NCI-H1417 treated with DMSO at 0.1 percent for 48 hours (cell line): ENCODE measurements at places on chromosomes 6 and 20.

GRCh38 chr6:10451828-10452509 lies 37.1 kb upstream of the TFAP2A start:
- DNase-seq = no peak

DNA sequence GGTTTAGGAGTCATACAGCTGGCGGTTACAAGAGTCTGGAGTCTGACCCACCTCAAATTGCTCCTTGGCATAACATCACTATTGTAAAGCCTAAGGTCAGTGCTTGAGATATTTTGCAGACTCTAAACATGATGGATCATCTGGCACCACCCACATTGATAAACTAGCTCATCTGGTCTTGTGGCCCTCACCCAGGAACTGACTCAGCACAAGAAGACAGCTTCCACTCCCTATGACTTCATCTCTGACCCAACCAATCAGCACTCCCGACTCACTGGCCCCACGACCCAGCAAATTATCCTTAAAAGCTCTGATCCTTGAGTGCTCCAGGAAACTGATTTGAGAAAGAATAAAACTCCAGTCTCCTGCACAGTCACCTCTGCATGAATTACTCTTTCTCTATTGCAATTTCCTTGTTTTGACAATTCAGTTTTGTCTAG lies 115.9 kb downstream of the CD24 start:
- no peak for DNase-seq

DNA sequence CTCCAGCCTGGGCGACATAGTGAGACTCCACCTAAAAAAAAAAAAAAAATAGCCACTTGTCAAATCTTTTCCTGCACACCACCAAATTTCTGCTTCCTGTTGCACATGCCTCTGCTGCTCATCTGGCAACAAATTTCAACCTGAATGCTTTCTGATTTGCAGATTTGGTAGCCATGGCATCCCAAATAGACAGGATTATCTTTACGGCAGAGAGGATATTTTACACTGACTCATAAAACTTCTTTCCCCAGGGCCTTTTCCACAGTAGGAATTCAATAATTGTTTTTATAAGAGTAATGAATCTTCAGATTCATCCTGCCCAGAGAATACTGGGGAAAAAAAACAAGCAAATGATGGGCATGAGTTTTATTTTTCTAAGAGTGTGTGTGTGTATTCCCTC lies 264.6 kb downstream of the FRK start:
- no peak for DNase-seq

DNA sequence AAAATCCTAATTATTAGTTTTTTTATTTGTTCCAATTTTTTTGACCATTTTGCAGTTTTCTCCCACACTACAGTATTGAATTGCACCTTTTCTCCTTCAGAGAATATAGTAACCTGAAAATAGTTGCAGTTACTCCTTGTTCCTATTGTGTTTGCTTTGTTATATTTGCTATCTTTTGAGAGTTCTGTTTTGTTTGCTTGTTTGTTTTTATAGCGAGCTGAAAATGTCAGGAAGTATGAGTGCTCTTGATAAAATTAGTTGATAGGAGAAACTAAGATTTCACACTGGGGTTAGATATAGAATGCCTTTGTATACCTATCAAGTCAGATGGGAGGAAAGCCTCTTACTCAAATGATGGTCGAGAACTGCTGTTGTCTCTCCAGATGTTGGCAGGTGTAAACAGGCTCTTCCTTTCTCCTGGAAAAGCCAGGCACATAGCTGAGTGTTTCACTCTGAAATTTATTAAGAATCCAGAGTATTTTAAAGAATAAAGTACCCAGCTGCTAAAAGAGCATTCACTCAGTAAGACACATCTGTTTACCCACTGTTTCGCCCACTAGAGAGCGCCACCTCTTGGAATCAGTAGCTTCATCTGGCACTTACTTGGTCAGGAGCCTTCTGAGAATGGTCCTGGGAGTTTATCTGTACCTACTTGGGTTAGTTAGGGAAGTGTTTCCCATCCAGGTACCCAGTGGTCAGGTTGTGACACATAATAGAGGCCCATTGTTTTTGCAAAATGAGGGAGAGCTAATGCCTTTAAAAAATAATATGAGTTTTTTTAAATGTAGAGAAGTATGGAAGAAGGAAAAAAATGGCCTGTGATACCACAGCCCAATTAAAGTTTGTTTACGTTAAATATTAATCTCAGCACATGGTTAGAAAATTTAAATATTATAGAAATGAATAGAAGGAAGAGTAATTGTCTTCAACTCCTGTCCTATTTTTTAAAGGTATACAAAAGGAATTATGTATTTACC lies 11.2 kb downstream of the NT5DC1 start:
- no peak for DNase-seq

- no peak for DNase-seq
Measured at GRCh38 chr20:1105599-1106194, 12.7 kb upstream of the PSMF1 start.

DNA sequence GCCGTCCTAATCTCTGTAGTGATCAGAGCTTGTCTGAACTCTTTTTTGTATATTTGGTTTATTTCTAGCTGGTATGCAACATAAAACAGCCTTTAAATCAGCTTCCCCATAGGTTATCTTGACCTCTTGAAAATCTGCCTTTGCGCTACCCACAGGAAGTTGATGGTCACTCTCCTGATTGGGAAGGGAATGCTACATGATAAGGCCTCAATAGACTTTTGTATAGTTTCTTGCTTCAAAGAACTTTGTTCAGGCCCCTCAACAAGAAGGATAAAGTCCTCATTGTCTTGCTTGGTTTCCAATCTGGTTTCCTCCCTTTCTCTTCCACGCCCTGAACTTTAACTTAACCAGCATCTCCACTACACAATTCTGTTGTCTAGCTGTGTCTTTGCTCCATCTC lies 95.4 kb upstream of the TENT5A start:
- no peak for DNase-seq

DNA sequence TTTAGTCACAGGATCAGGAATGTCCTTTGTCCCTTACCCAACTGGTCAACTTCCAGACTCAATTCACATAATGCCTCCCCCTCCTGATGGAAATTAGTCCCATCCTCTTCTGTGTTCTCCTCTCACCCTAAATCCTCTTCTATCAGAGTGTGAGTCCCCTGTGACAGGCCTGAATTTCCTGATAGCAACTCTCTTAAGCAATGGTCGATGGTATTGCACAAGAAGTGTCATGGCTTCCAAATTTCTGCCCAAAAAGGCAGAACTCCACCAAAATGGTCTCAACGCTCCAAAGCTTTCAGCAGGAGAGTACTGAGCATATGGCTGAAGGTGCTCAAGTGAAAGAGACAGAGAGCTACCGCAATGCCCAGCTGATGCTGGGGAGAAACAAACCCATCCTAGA lies 2.4 kb downstream of the PREP start:
- no peak for DNase-seq

DNA sequence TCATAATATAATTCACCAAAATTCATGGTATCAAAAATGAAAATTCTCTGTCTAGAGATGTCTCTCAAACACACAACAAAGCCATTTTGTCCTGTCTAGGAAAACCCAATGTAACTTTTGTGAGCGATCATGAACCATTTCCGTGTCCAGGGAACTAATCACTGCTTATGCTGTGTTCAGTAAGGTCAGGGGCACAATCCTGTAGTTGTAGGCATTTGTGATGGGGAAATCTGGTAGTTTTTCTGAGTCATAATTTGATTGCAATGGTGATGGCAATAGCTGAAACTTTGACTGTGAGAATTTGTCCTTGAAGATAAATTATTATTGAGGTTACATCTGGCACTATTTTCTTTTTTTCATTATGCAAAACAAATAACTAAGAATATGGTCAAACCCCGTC lies 21.0 kb upstream of the GCLC start:
- DNase-seq = no peak

GRCh38 chr6:156065849-156066248 lies 610.2 kb upstream of the NOX3 start:
- DNase-seq = no peak

DNA sequence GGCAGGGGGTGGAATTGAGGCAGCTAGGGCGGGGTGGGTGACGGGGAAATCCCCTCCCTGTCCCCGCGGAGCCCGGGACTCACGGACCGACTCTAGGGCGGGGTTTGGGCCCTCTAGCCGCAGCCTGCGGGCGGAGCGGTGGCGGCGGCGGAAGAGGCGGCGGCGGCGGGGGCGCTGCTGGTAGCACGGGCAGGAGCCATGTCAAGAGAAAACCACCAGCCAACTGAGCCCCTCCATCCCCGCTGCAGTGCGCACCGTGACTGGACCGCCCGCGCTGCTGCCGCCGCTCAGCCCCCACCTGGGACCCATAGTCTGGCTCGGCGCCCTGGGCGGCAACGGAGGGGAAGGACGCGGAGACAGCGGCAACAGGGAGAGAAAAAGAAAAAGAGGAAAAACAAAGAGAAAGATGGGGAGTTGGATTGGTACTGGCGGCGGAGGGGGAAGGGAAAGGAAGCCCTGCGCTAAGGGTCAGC lies 1.2 kb upstream of the C6orf62 start:
- DNase-seq = no peak

DNA sequence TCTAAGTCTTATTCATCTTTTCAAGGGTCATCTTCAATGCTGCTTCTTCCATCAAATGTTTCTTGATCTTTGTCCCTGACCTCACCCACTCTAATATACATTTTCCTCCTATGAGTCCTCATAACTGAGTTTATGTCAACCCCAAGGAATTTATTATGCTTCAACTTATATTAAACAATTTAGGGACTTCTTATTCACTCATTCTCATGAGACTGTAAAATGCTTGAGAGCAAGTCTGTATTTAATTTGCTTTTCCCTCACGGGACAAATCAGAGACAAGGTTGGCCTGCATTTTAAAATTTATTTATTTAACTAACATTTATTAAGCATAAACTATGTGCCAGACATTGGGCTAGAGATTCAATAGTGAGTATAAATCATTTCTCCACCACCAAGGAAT lies 312.0 kb upstream of the NT5E start:
- no peak for DNase-seq

DNA sequence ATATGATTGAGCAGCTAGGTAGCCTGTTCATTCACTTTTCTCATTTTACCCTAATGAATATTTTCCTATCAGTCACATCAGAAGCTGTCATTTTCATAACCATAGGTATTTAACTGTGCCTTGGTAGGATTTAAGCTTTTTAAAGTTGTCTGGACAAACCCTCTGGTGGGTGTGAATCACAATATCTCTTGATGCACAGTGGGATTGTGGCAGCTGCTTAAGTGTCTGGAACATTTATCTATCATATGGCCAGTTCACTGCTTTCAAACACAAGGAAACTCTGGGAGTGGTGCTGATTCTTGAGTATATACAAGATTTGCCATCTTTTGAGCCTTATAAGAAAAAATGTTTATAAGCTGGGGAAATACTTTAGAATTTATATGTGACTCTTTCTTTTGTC lies 87.0 kb upstream of the SUPT3H start:
- DNase-seq = no peak

GRCh38 chr20:2298701-2299100 lies 2.9 kb downstream of the TGM3 start:
- DNase-seq = no peak

- no peak for DNase-seq
Measured at GRCh38 chr20:33236351-33236750, 555 bp downstream of the BPIFA1 start.
